NCI-H69 (cell line): ENCODE measurements at places on chromosomes 3 and 15.
A peak's percentile ranks its signal among the peaks of the same experiment; 100 is the strongest.

- no peak for DNase-seq
Observed at GRCh38 chr3:42085641-42086376, 5.3 kb upstream of the TRAK1 start.

DNA sequence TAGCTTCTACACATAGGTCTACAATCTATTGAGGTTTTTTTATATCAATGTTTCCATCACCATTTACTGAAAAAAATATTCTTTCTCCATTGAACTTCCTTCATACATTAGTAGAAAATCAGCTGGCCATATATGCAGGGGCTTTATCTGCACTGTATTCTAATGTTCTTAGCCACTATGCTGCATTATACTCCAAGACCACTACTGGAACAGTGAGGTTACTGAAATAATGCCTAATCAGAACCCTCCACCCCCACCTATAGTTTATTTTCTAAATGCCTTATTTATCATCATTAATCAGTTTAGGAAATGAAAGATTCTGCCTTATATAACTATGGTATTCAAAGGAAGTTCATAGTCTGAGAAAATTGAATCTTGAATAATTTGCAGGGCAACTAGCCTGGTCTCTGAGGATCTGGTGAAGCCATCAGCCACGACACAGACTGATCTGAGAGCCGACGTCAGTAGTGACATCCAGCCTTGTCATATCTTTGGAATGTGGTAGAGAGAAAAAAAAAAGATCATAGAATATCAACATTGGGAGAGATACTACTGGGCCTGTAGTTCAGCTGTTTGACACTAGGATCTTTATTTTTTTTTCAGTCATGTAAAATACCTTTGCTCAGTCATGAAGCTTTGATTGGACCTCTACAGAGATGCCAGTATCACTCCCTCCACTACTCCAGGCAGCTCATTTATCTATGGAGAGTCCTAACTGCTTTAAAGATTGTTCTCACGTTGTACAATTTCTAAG lies 66.6 kb downstream of the P3H2 start:
- no peak for DNase-seq

GRCh38 chr3:96428097-96428496 lies 386.3 kb upstream of the EPHA6 start:
- DNase-seq: no peak

GRCh38 chr3:99031778-99032177 lies 130.3 kb upstream of the DCBLD2 start:
- DNase-seq: no peak

DNA sequence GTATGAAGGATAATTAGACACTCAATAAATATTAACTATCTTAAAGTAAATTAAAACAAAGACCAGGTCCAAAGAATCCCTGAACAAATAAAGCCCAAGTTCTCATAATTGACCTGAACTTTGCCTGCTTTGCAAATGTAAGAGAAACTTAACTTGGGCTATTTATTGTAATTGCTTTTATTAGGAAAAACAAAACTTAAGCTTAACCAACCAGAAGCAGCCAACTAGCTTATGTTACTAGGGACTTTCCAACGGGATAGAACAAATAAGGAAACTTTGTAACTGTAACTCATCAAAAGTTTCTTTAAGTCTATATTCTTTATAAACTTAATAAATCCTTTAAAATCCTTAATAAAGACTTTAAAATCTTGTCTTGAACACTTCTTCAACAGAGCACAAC lies 48.4 kb downstream of the C3orf38 start:
- DNase-seq: no peak

GRCh38 chr15:23561914-23562313 lies 3.6 kb upstream of the MKRN3 start:
- DNase-seq: peak; percentile 47

DNA sequence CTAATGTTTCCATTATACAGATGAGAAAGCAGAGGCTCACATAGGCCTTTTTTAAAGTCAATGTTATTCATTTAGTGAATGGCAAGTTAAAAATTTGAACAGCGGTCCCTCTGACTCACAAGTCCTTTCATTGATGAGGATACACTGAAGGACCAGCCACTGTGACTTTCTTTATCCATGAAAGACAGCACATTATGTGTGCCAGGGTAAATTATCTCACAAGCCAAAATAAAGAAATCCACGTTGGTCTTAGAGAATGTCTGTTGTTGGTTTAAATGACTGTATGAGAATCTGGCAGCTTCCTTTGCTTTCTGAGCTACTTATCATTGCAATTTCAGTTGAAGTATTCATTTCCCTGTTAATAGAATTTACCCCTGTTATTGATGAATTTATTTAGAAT lies 485.1 kb downstream of the TBL1XR1 start:
- DNase-seq: no peak

DNA sequence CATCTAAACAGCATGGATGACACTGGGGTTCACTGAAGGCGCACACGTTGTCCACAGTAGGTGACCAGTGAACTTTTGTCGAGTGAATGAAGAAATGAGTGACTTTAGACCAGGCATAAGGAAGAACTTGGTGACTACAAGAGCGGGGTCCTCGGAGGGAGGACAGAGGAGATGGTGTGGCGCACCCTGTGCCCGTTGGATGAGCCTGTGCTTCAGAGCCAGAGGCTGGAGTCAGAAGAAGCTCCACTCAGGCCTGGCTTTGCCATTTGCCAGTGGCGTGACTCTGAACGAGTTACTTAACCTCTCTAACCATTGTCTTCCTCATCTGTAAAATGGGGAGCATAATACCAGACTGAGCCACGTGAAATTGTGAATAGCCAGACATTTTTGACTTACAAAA lies 42.2 kb downstream of the MUC4 start:
- DNase-seq: no peak

DNA sequence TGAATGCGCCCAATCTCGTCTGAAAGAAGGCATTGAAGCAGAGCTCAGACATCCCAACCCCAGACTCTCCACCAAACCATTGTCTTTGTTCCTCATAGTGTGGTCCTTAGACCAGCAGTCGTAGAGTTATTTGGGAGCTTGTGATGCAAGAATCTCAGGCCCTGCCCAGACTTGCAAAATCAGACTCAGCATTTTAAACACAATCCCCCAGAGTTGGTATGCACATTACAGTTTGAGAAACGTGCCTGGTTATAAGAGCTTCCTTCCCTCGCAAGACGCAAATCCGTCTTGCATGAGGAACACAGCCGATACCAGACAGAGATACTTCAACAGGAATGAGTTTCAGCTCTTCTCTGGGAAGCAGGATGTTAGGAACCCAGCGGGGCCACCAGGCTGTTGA lies 38.9 kb upstream of the IREB2 start:
- DNase-seq: no peak
